ENCODE measurements at places on chromosomes 5 and 9.

DNA sequence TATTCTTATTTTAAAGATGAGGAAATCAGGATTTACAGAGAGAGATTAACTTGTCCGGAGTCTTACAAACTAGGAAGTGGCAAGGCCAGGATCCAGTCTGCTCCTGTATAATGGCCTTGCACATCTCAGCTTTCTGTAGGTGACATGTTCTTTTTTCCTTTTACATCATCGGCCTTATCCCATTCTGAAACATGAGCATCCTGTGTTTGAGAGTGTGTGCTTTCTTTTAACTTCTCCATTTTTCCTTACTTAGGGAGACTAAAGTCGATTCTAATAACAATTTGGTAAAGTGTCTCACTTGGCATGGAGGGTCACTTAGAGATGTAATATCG is 214.6 kb downstream of the CD180 start:
- DNase-seq, result no peak

GRCh38 chr5:103362211-103362610 is 103.6 kb downstream of the MACIR start:
- no peak for DNase-seq

DNA sequence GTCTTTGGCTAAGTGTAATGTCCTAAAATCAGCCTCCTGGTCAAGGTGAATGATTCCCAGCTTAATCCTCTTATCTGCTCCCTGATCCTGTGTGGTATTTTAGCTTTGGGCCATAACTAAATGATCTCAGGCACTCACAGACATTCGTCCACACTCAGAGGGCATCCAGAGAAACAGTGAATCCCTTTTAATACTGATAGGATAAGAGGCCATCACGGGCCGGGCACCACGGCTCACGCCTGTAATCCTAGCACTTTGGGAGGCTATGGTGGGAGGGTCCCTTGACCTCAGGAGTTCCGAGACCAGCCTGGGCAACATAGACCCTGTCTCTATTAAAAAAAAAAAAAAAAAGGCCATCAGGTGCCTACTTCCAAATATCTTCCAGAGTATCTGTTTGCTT is 6.3 kb downstream of the PDCL start:
- DNase-seq, result no peak

- no peak for DNase-seq
Observed at GRCh38 chr5:177430140-177430951, 3.9 kb downstream of the GRK6 start.

DNA sequence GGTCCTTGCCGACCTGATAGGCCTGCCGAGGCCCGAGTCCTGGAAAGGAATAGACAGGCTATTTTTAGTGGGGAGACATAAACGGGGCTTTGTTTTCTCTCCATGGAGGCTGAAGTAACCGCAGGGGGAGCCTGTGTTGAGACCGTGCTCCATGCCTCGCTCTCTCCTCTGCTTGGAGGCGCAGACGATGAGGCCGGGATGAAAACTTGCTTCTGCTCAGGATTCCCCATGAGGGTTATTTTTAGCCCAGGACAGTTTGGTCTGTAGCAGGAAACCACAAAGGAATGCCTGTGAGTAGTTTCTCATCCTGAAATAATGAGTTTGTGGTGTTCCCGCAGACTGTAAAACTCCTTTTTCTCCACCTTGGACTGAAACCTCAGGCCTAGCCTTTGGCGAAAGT is 81.9 kb upstream of the RARS1 start:
- no peak for DNase-seq

GRCh38 chr9:97970165-97970564 is 13.0 kb upstream of the ANP32B start:
- no peak for DNase-seq

GRCh38 chr5:65895891-65896290 is 30.5 kb upstream of the ERBIN start:
- DNase-seq, result no peak

DNA sequence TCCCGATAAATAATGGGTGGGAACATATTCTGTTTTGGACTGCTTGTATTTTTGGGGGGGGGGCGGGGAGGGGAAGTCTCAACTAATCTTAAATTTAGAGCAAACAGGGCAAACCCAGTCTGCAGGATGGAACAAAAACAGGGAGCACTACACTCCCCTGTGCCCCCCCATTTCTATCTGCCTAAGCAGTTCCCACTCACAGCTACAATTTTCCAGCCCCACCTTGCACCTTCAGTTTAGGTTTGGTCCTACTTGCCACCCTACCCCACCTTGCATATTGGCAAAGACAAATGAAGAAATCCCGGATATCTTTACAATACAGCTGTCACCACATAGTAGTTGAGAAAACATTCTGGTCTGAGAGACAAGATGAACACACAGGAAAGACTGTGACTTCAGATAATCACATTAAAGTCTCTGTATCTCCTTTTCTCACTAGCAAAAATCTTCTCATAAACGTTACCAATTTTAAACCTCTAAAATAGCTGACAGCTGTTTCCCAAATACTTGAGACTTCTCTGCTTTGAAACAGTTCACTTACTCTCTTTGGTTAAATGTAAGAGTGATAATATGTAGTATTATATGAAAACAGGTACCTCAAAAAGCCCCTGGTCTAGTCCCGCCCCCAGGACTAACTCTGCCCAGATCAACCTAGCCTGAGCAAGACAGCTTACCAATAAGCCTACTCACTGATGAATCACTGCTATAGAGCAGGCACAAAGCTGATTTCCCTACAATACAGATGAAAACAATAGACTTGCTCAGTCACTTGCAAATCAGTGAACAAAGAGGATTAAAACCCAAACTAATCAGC is 5.2 kb upstream of the RAPGEF6 start:
- no peak for DNase-seq

DNA sequence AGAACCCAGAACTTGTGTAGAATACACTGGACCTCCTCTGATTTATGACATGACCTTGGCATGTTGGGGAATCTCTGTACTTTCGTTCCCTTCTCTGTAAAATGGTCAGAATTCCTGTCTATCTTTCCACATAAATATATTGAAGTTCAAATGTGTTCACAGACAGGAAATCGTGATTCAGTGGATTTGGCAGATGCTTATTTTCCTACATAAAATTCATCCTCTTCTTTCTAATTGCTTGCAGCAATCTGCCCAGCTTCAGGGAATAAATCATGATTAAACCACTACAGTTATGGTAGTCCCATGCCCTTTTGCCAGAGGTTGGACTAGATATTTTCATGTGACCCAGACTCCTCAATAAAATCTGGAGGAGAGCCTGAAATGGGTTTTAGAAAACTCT is 52.1 kb upstream of the ARL15 start:
- no peak for DNase-seq

DNA sequence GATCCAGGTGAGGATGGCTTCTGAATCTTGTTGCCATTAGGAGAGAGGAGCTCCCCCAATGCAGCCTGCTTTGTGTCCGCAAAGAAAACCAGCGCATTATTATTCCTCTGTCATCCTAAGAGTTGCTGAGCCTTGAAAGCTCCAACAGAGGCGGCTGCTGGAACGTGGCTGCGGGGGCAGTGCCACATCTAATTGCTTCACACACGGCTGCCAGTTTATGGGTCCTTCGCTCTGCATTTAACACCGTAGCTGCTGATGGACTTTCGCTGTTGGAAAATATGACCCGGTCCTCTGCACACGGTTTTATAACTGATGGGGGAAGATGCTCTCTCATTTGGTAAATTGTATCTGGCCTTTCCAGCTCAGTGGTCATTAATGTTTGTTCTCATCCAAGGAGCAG is 38.0 kb downstream of the ZNF622 start:
- DNase-seq, result peak; percentile 36

DNA sequence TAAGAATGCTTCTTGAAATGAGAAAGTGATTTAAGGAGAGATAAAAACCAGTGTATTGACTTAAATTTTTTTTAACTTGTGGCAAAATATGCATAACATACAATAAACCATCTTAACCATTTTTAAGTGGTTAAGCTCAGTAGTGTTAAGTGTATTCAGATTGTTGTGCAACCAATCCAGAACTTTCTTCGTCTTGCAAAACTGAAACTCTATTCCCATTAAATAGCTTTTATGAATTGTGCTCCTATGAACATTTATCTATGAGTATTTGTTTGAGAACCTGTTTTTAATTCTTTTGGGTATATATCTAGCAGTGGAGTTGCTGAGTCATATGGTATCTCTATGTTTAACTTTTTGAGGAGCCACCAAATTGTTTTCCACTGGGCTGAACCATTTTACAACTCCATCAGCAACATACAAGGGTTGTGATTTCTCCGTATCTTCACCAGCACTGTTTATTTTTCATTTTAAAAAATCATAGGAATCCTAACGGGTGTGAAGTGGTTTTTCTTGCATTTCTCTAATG is 76.6 kb upstream of the ACTBL2 start:
- no peak for DNase-seq

GRCh38 chr5:101142102-101142501 is 239.0 kb upstream of the ST8SIA4 start:
- no peak for DNase-seq

DNA sequence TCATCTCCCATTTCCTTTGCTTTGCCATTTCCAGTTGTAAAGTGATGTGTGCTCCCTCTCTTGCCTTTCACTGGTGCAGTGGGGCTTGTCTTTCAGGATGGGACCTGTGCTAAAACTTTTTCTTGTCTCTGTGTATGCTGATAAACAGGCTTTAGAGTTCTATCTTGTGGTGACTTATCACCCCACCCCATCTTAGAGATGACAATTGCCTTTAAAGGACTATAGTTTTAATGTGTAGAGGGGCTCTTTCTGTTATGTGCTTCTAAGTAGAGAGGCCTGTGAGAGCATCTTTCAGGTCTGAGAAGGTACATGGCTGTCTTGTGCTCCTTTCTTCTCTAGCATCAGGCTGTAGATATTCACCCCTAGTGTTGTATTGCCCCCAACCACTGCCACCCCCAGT is 21.9 kb downstream of the MAN2A1 start:
- DNase-seq, result no peak

DNA sequence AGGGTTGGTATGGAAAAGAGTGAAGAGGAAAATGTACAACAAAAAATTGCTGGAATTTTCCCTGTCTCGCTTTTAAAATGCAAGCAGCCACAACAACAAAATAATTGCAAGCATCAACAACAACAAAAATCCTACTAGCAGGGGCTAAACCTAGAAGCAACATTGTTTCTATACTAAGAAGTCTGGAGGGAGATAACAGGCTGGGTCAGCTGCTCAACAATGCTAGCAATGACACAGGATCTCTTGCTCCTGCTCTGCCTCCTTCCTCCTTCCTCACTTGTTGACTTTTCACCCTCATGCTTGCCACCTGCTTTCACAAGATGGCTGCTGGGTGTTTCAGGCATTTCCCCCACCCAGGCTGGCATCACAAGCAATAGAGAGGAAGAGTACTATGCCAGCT is 7.6 kb upstream of the AOPEP start:
- peak; percentile 77 for DNase-seq

DNA sequence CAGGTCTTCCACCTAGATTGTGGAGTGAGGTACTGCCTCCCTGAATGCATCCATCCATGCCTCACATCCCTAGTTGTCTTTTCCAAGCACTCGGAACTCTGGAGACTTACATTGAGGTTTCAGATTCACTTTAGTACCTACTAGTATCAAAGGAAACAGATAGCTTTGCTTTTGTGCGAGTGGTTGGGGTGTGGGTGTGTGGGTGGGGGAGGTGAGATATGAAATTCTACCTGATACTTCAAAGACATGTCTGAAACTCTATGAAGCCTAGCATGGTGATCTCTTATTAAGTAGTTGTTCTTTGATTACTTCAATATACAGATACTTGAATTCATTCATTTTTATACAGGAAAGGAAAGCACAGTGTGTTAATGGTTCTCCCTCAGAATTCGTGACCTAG is 64.4 kb downstream of the MCCC2 start:
- DNase-seq, result no peak

GRCh38 chr9:37144762-37145161 is 24.4 kb downstream of the ZCCHC7 start:
- DNase-seq, result no peak

GRCh38 chr5:150763023-150763769 is 4.4 kb upstream of the DCTN4 start:
- DNase-seq, result peak; percentile 60

DNA sequence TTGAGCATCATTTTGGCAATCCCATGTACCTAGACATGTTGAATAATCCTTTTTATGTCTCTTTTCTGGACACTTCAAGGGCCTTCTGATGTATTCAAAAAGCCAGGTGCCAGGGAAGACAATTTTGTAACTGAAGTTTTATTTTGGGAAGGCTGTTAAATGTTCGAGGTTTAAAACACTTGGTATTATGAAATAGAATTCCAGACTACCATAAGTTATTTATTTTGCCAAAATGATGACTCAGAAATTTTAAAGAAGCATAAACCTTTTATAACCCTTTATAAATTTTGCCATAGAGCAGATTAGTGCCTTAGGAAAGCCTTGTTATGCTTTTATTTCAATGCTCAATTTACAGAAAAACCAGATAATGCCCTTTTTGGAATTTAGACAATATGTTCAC is 30.3 kb upstream of the UHRF2 start:
- DNase-seq, result no peak

DNA sequence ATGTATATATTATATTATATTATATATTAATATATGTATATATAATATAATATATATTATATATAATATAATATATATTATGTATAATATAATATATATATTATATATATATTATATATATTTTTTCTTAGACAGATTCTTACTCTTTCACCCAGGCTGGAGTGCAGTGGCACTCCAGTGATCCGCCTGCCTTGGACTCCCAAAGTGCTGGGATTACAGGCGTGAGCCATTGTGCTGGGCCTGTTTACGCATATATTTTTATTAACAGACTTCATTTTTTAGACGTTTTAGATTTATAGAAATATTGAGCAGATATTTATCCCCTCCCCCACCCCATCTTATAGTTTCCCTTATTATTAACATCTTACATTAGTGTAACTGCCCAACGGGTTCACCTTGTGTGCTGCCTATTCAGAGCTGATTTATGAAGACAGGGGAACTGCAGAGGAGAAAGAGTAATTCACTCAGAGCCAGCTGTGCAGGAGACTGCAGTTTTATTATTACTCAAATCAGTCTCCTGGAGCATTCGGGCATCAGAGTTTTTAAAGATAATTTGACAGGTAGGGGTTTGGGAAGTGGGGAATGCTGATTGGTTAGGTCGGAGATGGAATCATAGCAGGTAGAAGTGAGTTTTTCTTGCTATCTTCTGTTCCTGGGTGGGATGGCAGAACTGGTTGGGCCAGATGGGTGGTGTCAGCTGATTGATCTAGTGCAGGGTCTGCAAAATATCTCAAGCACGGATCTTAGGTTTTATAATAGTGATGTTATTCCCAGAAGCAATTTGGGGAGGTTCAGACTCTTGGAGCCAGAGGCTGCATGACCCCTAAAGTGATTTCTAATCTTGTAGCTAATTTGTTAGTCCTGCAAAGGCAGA is 93.4 kb downstream of the UNC13B start:
- no peak for DNase-seq

All from testis (tissue), 5 donors.